ENCODE measurements at places on chromosomes 6 and 20.
A peak's percentile ranks its signal among the peaks of the same experiment; 100 is the strongest.

DNA sequence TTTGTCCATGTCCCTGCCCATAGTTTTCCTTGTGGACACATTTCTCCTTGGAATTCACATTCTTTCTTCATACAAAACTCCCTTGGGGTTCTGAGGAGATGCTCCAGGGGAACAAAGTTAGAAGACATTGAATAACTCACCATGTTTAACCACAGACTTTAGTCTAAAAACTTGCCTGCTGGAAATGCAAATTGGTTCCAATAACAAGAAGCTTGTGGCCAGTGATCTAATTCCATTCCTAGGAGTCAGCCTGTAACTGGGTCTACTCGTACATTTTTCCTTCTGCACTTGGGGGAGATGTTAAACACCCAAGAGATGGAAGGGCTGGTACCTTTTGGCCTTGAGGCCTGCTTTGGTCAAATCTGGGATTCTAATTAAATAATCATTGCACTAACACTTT is 60.2 kb downstream of the SCML4 start:
- no peak for DNase-seq

DNA sequence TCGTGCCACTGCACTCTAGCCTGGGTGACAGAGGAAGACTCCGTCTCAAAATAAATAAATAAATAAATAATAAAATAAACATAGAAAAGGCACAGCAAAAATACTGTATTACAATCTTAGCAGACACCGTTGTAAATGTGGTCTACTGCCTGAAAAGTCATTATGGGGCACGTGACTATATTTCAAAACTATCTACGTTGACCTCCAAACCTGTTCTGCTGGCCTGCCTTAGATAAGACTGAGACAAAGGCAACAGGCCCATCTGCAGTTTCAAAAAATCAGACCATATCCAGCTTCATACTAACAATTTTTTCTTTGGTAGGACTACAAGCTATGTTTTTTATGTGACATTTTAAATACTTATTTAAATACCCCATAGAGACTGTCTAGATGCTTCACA is 59.1 kb downstream of the AGPAT4 start:
- no peak for DNase-seq

DNA sequence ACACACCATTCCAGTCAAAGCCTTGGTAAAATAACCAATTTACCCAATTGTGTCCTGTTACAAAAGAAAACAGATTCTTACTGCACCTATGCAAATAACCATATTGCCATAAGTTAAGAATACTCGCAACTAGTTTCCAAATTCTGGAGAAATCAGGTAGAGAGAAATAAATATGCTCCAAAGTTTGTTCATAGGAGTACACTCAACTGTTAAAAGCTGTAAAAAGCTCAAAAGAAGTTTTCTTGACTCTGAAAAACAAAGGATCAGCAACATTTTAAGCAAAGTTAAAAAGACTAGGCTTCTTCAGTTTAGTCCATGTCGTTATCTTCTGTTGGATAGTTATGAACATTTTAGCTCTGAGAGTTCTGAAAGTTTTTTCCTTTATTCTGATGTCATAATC is 48.0 kb downstream of the CEP85L start:
- DNase-seq = no peak

GRCh38 chr6:31203345-31203979 is 33.0 kb upstream of the POU5F1 start:
- DNase-seq = peak; percentile 69

DNA sequence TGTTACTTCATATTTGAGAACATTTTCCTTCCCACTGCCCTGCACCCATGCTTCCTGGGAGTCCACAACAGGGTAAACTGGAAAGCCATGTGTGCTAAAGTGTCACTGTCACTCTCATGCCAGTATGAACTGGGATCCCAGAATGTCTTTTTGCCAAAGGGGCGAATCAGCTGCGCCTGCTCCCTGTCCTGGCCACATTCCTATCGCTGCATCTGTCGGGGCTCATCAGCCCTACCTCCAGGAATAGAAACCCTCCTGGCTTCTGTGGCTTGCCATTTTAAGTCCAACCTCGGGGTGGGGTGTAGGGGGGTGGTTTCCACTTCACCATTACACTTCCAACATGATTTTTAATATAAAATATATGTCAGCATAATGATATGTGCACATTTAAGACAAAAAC is 933 bp downstream of the KLHL31 start:
- no peak for DNase-seq

GRCh38 chr20:3483784-3484183 is 13.0 kb downstream of the ATRN start:
- no peak for DNase-seq

- DNase-seq = no peak
These were observed 146.0 kb upstream of the STMND1 start for GRCh38 chr6:16955899-16956298.

GRCh38 chr6:153947808-153948447 is 91.1 kb upstream of the OPRM1 start:
- DNase-seq = peak; percentile 24

DNA sequence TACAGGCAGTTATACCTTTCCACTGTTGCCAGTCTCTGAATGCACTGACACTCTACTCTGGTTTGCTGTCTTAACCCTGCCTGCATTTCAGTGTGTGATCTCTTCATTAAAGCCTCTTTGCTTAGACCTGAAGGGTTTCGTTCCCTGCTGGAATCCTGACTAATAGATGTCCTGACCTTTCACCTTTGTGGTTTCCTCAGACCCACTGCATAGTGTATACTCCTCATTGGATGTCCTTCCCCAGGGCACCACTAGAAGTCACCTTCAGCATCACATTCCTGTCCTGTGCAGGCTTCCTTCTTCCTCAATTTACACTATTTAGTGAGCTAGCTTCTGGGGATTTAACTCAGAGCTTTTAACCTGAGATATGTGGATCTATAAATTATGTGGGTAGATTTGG is 120.6 kb downstream of the RCAN2 start:
- no peak for DNase-seq

DNA sequence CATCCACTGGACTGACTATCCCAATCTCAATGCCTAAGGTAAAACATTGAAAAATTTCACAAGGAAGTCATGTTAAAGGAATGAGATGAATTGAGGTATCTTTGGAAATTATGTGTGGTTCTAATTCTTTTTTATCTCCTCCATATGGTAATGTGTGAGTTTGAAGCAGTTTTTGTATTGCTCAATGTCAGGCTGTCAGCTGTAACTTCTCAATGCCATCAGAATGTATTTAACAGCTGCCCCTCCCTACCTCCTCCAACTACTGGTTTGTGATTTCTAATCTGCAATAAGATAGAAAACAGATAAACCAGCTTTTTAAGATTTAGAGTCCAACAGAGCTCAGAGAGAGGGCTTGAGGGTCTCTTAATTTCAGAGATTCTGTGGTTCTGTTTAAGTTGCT is 1005.8 kb upstream of the ADGRB3 start:
- DNase-seq = no peak

DNA sequence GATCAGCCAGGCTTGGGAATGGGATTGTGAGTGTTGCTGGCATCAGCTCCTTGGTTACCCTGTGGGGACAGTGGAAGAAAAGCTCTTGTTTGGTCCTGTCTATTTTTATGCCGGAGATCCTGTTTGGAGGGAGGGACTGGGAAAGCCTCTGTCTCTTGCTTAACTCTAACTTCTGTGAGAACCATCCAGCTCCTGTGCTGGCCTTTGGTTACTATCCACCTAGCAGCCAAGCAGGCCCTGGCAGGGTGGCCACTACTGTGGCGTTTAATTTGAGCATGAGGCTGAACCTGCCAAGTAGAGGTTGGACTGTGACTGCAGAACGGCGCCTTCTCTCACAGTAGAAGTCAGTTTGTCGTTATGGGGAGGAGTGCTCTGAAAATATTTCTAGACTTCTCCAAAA is 193.3 kb downstream of the UTRN start:
- DNase-seq = no peak

GRCh38 chr6:122322824-122323223 is 76.6 kb upstream of the HSF2 start:
- DNase-seq = no peak

DNA sequence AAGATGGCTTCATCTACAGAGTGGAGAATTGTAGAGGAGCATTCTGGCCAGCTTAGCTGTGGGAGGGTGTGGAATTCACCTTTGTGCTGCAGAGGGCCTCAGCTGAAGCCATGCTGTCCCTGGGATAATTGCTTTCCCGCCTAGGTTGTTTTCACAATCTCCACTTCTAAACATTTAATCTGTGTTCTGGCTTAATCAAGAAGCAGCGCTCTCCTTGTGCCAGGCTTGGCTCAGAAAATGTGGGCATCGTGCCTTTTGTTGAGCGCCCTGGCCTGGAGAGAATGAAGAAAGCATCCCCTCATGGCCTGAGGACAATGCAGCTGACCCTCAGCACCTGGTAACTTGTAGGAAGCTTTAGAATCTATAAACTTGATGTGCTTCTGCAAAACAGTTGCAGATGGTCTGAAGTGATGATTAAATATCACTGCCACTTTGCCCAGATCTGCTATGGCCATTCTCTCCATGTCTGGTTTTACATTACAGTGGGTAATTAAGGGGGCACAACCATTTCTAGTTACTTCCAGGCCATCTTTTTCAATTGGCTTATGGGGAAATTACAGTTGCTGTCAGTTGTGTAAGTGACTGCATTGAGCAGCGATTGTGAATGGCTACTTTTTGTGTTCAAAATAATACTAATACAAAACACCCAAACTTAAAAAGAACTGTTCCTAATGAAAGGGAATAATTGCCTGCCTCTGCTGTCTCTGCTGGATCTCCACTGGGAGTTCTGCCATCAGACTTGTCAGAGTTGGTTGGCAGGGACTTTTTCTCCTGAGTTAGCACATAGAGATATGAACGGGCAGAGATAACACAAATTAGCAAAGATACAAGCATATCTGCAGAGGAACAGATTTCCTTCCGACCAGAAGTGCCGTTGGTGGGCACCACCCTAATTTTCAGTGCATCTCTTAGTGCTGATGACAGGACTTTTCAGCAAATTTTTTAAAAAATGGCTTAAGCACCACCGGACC is 18.4 kb downstream of the CTNNBL1 start:
- DNase-seq = no peak

- no peak for DNase-seq
These were observed 144.7 kb upstream of the RPS6KA2 start for GRCh38 chr6:166771701-166772100.

- DNase-seq = no peak
These were observed 88.0 kb downstream of the BANF2 start for GRCh38 chr20:17787816-17788215.

GRCh38 chr6:50889935-50890334 is 71.3 kb downstream of the TFAP2B start:
- DNase-seq = no peak

Measured in activated naive CD4-positive, alpha-beta T cell treated with anti-CD3 and anti-CD28 coated beads for 36 hours (primary cell).